Stimulated activated CD8-positive, alpha-beta memory T cell treated with anti-CD3 and anti-CD28 coated beads, Interleukin-15, amount 100 ng/mL, for 48 hours (primary cell): ENCODE measurements at places on chromosomes 7 and 10.
A peak's percentile ranks its signal among the peaks of the same experiment; 100 is the strongest.

- no peak for DNase-seq
Measured at GRCh38 chr10:129800796-129801340, 163.2 kb downstream of the EBF3 start.

DNA sequence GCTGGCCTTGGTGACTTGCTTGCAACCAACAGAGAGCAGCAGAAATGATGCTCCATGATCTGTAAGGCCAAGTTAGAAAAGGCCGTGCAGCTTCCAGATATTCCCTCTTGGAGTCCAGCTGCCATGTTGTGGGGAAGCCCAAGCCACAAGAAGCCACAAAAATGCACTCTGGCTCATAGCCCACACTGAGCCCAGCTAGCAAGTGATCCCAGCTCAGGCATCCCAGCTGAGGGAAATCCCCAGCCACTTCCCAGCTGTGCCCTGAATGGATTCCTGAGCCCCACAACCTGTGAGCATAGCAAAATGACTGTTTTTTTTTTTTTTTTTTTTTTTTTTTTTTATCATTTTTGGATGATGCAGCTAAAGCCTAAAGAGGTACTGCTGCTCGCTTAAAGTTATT, 11.1 kb upstream of the SDK1 start:
- no peak for DNase-seq

DNA sequence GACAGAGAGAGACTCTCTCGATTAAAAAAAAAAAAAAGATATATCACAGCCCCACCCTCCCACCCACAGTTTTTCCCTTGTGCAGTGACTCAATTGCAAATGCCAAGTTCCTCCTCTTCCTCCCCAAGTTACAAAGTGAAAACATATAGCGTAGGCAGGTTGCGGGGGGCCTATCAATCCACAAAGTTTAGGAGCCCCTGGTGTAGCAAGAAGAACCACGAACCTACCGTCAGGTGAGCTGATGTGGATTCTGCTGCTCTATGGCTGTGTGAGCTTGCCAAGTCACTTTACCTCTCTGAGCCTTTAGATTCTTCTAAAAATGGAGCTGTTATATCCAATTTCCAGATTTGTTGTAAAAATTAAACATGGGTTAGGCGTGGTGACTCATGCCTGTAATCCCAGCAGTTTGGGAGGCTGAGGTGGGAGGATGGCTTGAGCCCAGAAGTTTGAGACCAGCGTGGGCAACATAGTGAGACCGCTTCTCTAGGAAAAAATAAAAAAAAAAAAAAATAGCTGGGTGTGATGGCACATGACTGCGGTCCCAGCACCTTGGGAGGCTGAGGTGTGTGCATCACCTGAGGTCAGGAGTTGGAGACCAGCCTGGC, 8.2 kb upstream of the RHBDD2 start:
- DNase-seq: peak; percentile 32

GRCh38 chr10:126908225-126908624, 3.0 kb downstream of the DOCK1 start:
- DNase-seq: no peak

GRCh38 chr7:141641876-141642275, 60.1 kb downstream of the DENND11 start:
- no peak for DNase-seq

- DNase-seq: no peak
Measured at GRCh38 chr10:95464280-95464679, 96.9 kb downstream of the SORBS1 start.

- no peak for DNase-seq
Measured at GRCh38 chr7:101912716-101913110, 95.3 kb downstream of the CUX1 start.

- DNase-seq: no peak
Measured at GRCh38 chr10:76869931-76870330, 767.7 kb downstream of the KCNMA1 start.

DNA sequence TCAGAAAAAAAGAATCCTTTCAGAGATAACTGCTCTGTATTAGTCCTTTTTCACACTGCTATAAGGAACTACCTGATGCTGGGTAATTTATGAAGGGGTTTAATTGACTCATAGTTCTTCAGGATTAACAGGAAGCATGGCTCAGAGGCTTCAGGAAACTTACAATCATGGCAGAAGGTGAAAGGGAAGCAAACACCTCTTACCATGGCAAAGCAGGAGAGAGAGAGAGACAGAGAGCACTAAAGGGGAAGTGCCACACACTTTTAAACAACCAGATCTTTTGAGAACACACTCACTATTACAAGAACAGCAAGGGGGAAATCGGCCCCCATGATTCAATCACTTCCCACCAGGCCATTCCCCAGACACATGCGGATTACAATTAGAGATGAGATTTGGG, 114.2 kb downstream of the TES start:
- no peak for DNase-seq

DNA sequence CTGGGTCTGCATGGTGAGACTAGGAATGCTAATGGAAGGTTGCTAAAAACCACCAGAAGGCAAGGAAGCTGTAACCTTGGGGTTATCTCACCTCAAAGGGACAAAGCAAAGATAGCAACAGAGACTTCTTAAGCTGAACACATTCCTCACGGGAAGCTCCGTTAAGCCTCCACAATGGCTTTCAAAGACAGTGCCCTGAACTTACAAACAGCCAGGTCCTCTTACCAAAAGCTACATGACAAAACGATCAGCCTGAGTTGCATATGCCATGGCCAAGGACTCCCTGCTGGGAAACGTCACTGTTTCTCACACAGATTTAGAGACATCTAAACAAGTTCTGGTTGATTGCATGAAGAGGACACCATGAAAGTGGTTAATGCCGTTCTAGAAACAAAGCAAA, 52.7 kb downstream of the HTR5A start:
- DNase-seq: no peak

DNA sequence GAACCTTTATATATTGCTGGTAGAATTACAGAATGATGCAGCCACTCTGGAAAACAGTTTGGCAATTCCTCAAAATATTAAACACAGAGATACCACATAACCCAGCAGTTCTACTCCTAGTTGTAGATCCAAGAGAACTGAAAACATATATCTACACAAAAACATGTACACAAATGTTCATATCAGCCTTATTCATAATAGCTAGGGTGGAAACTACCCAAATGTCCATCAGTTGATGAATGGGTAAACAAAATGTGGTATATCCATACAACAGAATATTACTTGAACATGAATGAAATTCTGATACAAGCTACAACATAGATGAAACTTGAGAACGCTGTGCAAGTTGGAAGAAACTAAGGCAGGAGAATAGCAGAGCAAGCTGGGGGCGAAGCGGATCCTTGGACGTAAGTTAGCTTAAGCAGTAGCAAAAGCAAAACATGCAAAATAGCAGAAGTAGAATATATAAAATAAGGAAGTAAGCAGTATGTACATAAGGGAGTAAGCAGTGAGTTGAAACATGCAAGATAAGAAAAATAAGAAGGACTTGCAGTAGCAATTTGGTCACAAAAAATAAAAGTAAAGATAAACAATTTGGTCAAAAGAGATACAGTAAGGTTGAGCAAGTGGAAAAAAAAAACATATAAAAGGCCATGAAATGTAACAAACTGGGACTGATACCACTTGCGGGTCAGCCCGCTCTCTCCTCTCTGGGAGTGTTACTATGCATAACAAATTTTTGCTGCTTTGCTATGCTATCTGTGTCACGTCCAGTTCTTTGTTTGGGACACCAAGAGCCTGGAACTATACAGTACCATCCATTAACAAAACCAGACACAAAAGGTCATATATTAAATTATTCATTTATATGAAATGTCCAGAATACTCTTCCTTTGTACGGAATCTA, 18.0 kb upstream of the HILPDA start:
- no peak for DNase-seq
